Keratinocyte (primary cell): ENCODE measurements at places on chromosomes 11 and 22. TPM values are rescaled to one million over a fixed set of nuclear protein-coding genes. Genes with fewer than 3 reads are reported as not detected.

SMIM35 gene
- not detected in 3 replicates for polyA plus RNA-seq

ZC3H12C gene
- polyA plus RNA-seq, result 11.1 to 14.0 TPM (median 13.9 TPM) in 3 replicates

PTPRJ gene
- polyA plus RNA-seq, result 0.57 to 0.84 TPM (median 0.58 TPM) in 3 replicates

NXPE2 gene
- 0.09 to 0.14 TPM (median 0.12 TPM) in 3 replicates for polyA plus RNA-seq

AMOTL1 gene
- 62.4 to 110 TPM (median 86.5 TPM) in 3 replicates for polyA plus RNA-seq

MAPK8IP2 gene
- polyA plus RNA-seq, result 0.29 to 1.0 TPM (median 0.31 TPM) in 3 replicates
